Jurkat, Clone E6-1 (cell line): ENCODE measurements at places on chromosomes 2 and 18.

- DNase-seq: no peak
These were observed 127.4 kb downstream of the CHST9 start for GRCh38 chr18:27057519-27058234.

DNA sequence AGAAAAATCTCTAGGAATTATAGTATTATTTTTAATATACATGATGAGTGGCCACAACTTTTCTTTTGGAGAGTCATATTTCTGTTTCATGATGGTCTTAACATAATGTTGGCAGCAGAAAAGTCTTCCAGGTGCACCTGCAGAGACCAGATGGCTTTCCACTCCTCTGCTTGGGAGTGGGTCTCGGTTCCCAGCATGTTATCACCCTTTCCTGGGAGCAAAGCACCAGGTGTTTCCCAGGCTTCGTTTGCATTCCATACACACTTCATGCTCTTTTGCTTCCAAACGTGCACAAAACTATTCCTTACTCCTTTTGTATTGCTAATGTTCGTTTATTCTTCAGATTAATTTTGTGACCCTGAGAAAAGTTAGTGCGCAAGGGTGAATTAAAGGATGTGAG, 305.2 kb downstream of the CDH2 start:
- no peak for DNase-seq

- DNase-seq: no peak
These were observed 300.0 kb downstream of the GBX2 start for GRCh38 chr2:235868224-235868623.

DNA sequence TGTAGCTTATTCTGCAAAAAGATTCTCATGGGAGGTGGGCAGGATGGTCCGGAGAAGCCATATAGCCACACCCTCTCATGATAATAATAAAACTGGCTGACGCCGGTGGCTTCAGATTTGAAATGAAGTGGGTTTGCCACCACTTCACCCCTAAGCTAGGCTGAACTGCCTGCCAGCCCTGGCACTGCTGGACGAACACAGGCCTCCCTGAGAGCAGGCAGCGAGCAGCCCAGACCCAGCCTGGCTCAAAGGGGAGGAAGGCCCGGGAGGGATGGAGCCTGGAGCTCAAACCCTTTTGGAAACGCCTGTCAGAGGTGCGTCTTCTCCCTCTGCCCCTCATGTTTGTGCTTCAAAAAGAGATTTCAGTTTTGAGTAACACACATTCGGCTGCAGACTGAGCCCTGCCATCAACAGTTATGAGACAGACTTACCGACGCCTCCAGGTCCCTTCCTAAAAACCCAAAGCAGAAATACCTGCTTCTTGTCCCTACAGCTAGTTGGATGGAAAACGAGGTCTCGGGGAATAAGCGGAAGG, 71.1 kb upstream of the HPCAL1 start:
- DNase-seq: no peak

DNA sequence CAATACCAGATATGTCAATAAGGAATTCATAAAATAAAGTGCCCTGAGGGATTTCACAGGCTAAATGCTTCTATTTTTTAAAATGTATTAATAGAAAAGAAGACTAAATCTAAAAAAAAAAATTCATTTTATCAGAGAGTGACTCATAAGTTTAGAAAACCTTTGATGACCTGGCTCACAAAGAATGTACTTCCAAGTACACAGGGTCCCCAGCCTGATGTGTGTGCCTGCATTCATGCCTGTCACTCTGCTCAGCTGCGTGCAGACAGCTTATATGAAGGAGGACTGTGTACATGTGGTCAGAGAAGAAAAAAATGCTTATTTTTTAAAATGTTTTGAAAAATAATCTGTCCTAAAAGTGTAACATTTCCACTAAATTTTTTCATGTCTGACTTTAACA, 3.0 kb upstream of the CPS1 start:
- no peak for DNase-seq

- peak; percentile 32 for DNase-seq
These were observed 100.2 kb upstream of the SULT1C3 start for GRCh38 chr2:108139521-108139920.

GRCh38 chr18:2921778-2922177, 75.0 kb downstream of the EMILIN2 start:
- no peak for DNase-seq

DNA sequence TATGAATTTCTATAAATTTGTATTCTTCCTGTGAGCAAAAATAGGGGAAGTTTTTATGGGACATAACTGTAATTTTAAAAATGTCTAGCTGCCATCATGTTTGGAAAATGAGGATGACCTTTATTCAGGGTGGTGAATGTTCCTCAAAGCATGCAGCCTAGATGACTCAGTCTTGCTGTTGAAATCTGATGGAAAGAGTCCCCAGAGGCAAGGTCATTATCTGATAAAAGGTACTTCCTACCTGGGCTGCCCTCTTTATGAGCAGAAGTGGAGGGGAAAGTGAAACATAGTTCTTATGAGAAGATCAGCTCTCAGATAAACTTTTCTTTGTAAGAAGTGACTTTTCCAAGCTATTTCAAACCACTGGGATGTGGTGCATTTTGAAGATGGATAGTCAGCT, 1144.7 kb upstream of the PIK3C3 start:
- no peak for DNase-seq

- no peak for DNase-seq
These were observed 4.7 kb upstream of the KLHL30 start for GRCh38 chr2:238133499-238134392.

- no peak for DNase-seq
These were observed 10.6 kb upstream of the GALNT5 start for GRCh38 chr2:157246765-157247407.

DNA sequence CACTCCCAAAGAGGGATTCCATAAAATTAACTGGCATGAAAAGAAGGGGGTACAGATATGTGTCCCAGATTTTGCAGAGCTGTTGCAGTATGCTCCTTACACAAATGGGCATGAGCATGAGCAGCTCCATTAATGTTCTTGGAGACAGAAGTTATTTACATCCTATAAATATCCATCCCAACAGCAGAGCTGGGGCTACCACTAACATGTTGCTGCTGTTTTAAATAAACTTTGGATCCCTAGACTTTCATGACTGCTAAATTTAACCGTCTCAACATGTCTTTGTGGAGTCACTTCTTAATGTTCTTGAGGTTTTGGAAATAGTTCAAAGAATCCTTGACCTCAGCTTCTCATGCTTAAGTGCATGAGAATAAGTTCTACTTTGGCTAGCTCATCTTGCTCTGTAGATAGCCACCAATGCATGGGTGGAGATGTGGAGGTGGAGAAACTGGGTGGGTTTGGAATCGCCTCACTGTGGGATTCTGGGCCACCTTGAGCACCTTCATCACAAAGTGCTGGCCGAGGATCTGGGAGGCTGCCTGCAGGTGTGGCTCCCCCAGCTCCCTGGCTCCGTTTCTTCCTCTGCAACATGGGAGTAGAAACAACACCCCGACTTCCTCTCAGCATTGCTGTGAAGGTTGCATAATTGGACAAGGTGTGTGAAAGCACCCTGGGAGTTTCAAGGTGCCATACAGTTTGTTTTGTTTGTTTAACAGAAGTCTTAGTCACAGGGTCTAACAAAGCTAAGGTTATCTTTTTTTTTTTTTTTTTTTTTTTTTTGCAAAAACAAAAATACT, 307.2 kb downstream of the MYCN start:
- DNase-seq: no peak

GRCh38 chr18:12659904-12660605, 2.1 kb upstream of the SPIRE1 start:
- peak; percentile 45 for DNase-seq

DNA sequence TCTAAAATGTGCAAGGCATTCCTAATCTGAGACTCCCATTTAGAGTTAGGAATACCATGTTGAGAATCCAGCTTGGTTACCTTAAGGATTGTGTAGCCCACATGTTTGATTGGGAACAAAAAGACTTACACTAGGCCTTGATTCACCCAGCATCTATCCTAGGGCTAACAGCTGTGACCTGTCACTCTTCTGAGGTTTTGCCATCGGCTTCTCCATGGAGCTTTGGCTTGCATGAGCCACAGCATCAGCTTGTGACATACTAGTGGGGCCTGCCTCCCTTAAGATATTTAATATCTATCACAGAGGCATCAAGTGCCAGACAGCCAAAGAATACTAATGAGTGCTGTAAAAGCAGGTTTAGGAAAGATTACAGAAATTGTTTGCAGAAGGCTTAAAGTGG, 241.3 kb upstream of the UBE2E3 start:
- no peak for DNase-seq

DNA sequence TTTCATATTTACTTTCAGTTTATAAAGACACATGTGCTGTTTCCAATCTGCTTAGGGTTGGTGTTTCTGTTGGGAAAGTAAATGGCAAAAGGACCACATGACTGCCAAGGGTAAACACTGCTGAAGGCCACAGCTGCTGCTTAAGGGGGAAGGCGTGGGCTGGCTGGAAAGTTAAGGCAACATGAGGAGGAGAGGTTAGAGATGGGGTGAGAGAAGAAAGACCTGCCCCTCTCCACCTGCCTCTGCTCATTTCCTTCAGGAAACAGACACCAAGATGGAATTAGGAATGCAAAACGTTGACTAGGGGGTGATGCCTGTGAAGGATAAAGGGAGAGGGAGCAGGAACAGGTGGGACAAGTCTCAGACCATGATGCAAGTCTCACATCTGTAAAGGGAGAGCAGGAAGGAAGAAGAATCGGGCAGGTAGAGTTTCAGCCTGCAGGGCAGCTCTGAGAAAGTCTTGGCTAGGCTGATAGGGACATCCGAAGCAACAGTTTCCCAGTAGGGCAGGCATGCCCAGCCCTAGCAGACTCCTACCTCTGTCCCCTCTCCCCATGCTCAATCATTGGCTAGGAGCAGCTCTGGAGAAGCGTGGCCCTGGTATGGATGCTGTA, 86.0 kb downstream of the CDC42EP3 start:
- DNase-seq: no peak

- DNase-seq: no peak
These were observed 372.8 kb downstream of the MTX2 start for GRCh38 chr2:176642074-176642473.

- no peak for DNase-seq
These were observed 113.5 kb upstream of the TEX51 start for GRCh38 chr2:126785236-126785635.

GRCh38 chr2:139909136-139909535, 1128.9 kb upstream of the NXPH2 start:
- DNase-seq: no peak

DNA sequence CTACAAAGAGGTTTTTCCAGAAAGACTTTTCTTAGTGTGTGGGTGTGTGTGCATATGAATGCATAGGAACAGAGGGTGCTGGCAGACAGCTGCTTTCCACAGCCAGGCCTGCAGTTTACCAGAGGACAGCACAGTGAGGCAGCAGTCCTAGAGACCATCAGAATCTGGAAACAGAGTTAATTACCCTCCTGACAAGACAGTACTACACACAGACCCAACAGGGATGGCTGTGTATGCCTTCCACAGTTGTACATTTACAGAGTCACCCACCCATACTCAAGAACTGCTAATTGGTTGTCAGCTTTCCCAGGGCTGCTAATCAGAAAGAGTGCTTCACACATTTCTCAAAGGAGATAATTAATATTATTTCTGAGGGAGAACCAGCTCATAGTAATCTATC, 104.7 kb downstream of the FEZ2 start:
- no peak for DNase-seq

DNA sequence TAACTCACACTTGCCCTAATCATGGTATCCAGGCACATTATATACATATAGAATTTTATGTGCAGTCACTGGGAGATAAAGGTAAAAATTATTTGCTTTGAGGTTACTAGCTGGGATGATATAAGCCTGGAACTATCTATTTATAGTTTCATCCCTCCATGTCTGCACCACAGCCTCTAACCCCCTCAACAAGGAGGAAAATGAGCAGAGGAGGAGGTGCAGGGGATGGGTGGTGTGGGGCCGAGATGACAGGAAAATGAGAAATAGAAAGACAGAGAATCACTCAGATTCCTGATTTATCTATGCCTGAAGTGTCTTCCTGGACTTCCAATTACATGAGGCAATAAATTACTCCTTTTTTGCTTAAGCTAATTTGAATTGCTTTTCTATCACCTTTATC, 145.2 kb downstream of the PIK3C3 start:
- no peak for DNase-seq

DNA sequence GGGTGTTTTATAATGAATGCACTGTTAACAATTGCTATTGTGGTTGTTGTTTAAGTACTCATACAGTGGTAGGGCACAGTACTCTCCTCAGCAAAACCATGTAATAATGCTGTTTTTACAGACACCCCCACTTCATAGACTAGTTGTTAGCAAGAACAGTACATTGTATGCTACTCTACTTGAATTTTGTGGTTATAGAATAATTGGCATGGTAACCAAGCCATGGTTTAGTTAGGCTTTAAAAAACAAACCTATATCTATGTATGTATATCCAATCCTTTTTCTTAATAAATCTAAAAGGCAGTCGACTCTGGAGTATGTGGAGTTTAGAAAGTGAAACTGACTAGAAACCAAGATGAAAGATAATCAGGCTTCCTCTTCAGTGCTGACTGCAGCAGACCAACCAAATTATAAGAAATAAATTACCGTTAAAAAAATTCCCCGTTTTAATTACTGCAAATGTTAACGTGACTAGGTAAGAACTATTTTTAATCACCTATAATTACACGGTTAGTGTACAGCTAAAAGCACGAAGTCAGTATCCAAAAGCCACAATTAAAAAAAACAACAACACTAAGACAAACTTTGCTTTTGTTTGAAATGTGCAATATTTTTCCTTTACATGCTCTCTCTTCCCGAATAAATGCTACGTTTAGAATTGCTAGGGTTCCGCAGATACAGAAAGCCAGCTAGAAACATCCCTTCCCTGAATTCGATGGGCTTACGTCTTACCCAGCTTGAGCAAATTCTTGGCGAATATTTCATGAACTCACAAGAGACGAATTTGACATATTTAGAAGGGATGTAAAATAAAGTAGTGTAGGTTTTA, 113.3 kb upstream of the SERTAD2 start:
- DNase-seq: peak; percentile 52

DNA sequence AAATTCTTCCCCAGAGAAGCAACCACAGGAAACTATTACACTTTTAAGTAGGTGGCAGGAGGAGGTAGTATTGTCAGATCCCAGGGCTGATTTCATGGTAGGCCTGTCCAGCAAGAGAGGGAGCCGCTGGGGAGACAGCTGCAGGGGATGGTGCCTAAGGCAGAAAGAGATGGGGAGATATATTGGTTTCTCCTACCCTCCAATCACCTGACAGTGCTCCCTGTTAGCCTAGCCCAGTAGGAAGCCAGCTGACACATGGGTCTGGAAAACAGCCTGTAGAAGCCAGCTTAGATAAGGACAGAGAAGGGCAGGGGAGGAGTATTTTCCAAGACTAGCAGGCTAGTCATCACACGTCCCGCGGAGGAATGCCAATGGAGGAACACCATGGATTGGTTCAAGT, 8.2 kb upstream of the SPOPL start:
- no peak for DNase-seq

- no peak for DNase-seq
These were observed 88.2 kb downstream of the PLB1 start for GRCh38 chr2:28583899-28584553.

DNA sequence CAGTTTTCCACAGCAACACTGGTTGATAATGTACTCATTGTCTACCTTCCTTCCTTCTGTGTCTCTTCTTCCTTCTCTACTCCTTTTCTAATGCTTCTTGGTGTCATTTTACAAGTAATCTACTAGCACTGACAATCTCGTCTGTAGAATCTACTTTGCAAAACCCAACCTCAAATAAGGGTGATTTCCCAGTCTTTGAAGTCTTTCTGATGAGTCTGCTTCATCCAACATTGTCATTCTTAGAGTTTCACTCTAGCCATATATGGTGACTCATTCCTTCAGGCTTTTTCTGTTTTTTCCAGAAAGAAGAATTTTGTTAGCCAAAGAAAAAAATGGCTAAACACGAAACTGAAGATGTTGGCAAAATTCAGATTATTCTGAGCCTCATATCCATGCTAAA, 288.7 kb downstream of the MBD2 start:
- no peak for DNase-seq

GRCh38 chr2:239549711-239550255, 149.0 kb upstream of the HDAC4 start:
- DNase-seq: no peak
